ENCODE measurements at places on chromosomes 12 and 14. TPM values are rescaled to one million over a fixed set of nuclear protein-coding genes. Genes with fewer than 3 reads are reported as not detected.

The LMO3 gene
- total RNA-seq = not detected

The TMPRSS12 gene
- total RNA-seq = not detected

The MYH6 gene
- total RNA-seq = not detected

The ADAMTS20 gene
- not detected for total RNA-seq

The GEMIN2 gene
- total RNA-seq = 34.5 TPM

The TAC3 gene
- total RNA-seq = not detected

The DLST gene
- total RNA-seq = 76.4 TPM

The TRPV4 gene
- total RNA-seq = 5.3 TPM

The SOX5 gene
- total RNA-seq = 1.0 TPM

The PRH2 gene
- total RNA-seq = not detected

The CLEC1B gene
- not detected for total RNA-seq

The EP400 gene
- 28.1 TPM for total RNA-seq

The ACOT6 gene
- not detected for total RNA-seq

The BATF gene
- not detected for total RNA-seq

The PKP2 gene
- total RNA-seq = 9.9 TPM

The STYK1 gene
- total RNA-seq = 4.3 TPM

The TC2N gene
- 18.4 TPM for total RNA-seq

The ESPL1 gene
- 0.70 TPM for total RNA-seq

The PRR4 gene
- total RNA-seq = 1.4 TPM

The ALDH1L2 gene
- total RNA-seq = 1.9 TPM

The IL31 gene
- total RNA-seq = not detected

The NKX2-1 gene
- total RNA-seq = not detected

The HSPA2 gene
- total RNA-seq = 44.2 TPM

The SLC35F4 gene
- 0.17 TPM for total RNA-seq

The SERPINA10 gene
- not detected for total RNA-seq

The PTPRB gene
- 5.7 TPM for total RNA-seq

The ANO4 gene
- total RNA-seq = 2.1 TPM

The TMEM233 gene
- total RNA-seq = 1.4 TPM

The CLEC4D gene
- not detected for total RNA-seq
